ENCODE measurements at places on chromosomes 12 and 14.

DNA sequence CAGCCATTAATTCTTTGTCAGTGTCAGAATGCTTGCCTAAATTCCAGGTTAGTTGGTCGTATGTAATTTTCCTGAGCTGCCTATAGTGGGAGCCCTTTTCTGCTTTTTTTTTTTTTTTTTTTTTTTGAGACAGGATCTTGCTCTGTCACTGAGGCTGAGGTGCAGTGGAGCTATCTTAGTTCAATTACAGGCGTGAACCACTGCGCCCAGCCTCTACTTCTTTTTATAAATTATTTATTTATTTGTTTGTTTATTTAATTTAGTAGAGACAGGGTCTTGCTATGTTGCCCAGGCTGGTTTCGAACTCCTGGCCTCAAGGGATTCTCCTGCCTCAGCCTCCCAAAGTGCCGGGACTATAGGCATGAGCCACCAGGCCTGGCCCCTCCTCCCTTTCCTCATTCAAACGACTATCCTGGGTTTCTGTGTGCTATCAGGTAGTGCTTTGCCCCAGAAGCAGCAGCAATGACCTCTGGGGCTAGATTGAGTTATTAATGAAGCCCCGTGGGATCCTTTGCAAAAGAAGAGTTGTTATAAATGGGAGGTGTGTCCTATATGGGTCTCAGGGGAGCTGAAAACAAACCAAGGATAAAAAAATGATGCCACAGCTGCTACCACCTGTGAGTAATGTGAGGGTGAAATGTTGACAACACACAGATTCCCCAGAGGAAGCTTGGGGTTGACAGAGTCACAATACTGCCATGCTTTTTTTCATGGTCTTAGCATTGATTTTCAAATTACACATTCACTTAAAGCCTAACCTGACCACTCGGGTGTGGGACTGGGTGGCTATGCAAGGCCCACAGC lies 34.6 kb upstream of the NFKBIA start:
- no peaks in the 10 kb centered on the region for H3K27me3 ChIP-seq
- no peaks in the 10 kb centered on the region for H3K36me3 ChIP-seq
- H3K4me3 ChIP-seq: no peak overlapping the region
- DNase-seq: no peak
- H3K4me1 ChIP-seq: no peaks in the 10 kb centered on the region

- no peak overlapping the region for H3K27ac ChIP-seq
- no peaks in the 10 kb centered on the region for H3K36me3 ChIP-seq
- H3K4me3 ChIP-seq: no peak overlapping the region
- H3K27me3 ChIP-seq: peaks cover 3% of the 10 kb centered on the region
Observed at GRCh38 chr14:58887931-58888330, 250.2 kb downstream of the DACT1 start.

DNA sequence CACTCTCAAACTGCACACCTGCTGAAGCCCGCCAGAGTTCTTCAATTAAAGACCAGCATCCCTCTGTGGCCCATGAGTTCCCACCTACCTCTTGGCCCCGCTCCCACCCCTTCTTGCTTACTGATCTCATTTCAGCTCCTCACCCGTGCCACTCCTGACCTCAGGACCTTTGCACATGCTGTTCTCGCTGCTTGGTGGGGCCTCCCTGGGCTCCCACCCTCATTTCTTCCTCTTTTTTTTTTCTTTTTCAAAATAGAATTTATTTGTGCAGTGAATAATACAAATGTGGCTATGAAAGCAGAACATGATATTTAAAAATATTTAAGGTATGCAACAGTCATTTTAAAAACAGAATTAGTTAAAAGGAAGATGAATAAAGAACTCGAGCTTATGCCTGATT lies 8.5 kb upstream of the SERPINA9 start:
- no peak overlapping the region for H3K4me3 ChIP-seq
- peaks cover 11% of the 10 kb centered on the region for H3K4me1 ChIP-seq
- H3K27ac ChIP-seq: no peak overlapping the region
- no peaks in the 10 kb centered on the region for H3K36me3 ChIP-seq
- DNase-seq: no peak

DNA sequence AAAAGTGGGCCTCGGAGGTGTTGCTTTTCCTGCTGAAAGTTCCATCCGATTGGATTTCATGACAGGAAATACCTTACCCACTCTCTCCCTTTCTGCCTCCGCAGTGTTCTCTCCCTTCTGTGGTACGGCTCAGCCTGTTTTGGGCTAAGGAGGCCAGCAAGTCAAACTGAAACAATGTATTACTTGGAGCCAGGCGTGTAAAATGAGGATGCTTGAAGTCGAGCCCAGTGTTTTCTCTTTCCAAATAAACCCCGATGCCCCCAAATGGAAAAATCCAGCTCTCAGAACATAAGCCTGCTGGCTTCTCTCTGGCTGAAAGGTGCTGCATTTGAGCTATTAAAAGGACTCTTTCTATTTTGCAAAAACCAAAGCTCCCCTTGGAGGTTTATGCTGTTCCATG lies 124.7 kb downstream of the ZNF664 start:
- H3K27me3 ChIP-seq: peaks cover 8% of the 10 kb centered on the region
- peaks cover 4% of the 10 kb centered on the region for H3K36me3 ChIP-seq
- no peak for DNase-seq
- H3K4me1 ChIP-seq: peaks cover 43% of the 10 kb centered on the region
- no peak overlapping the region for H3K4me3 ChIP-seq

DNA sequence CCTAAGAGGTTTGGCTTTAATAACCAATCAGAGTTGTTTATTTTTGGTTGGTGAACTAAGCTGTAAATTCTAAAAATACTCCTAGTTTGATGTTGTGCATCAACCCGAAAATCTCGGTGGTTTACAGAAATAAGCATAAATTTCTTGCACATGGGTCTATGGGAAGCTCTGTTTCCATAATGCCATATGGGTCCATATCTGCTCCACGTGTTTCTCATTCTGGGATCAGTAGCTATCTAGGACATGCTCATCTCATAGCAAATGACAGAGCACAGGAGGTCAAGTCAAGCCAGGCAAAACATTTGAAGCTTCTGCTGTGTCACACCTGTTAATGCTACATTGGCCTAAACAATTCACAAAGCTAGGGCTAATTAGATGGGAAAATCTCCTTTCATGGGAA lies 23.1 kb downstream of the NUP37 start:
- H3K4me1 ChIP-seq: no peaks in the 10 kb centered on the region
- no peak for DNase-seq
- no peak overlapping the region for H3K27ac ChIP-seq
- H3K36me3 ChIP-seq: peaks cover 6% of the 10 kb centered on the region
- no peak overlapping the region for H3K4me3 ChIP-seq

- H3K27me3 ChIP-seq: no peaks in the 10 kb centered on the region
- no peak overlapping the region for H3K4me3 ChIP-seq
- no peaks in the 10 kb centered on the region for H3K36me3 ChIP-seq
- DNase-seq: no peak
- H3K27ac ChIP-seq: no peak overlapping the region
- no peaks in the 10 kb centered on the region for H3K4me1 ChIP-seq
Observed at GRCh38 chr12:67816269-67816668, 167.7 kb downstream of the DYRK2 start.

- peaks cover 37% of the 10 kb centered on the region for H3K4me1 ChIP-seq
- H3K27me3 ChIP-seq: no peaks in the 10 kb centered on the region
- no peak overlapping the region for H3K27ac ChIP-seq
- no peak overlapping the region for H3K4me3 ChIP-seq
- DNase-seq: no peak
Observed at GRCh38 chr14:50534416-50534815, 2.0 kb upstream of the MAP4K5 start.

- no peaks in the 10 kb centered on the region for H3K27me3 ChIP-seq
- DNase-seq: no peak
- no peak overlapping the region for H3K27ac ChIP-seq
- H3K36me3 ChIP-seq: peaks cover 48% of the 10 kb centered on the region
- H3K4me1 ChIP-seq: no peaks in the 10 kb centered on the region
Observed at GRCh38 chr12:40078266-40078665, 27.6 kb downstream of the SLC2A13 start.

GRCh38 chr12:66640691-66641460 lies 38.0 kb downstream of the GRIP1 start:
- peaks cover 3% of the 10 kb centered on the region for H3K4me1 ChIP-seq
- no peaks in the 10 kb centered on the region for H3K36me3 ChIP-seq
- no peak for DNase-seq
- no peak overlapping the region for H3K27ac ChIP-seq
- H3K27me3 ChIP-seq: no peaks in the 10 kb centered on the region

- no peaks in the 10 kb centered on the region for H3K4me1 ChIP-seq
- DNase-seq: no peak
- no peaks in the 10 kb centered on the region for H3K27me3 ChIP-seq
- H3K27ac ChIP-seq: no peak overlapping the region
- peaks cover 6% of the 10 kb centered on the region for H3K36me3 ChIP-seq
- no peak overlapping the region for H3K4me3 ChIP-seq
Observed at GRCh38 chr14:75811872-75812499, 150.9 kb downstream of the TTLL5 start.

DNA sequence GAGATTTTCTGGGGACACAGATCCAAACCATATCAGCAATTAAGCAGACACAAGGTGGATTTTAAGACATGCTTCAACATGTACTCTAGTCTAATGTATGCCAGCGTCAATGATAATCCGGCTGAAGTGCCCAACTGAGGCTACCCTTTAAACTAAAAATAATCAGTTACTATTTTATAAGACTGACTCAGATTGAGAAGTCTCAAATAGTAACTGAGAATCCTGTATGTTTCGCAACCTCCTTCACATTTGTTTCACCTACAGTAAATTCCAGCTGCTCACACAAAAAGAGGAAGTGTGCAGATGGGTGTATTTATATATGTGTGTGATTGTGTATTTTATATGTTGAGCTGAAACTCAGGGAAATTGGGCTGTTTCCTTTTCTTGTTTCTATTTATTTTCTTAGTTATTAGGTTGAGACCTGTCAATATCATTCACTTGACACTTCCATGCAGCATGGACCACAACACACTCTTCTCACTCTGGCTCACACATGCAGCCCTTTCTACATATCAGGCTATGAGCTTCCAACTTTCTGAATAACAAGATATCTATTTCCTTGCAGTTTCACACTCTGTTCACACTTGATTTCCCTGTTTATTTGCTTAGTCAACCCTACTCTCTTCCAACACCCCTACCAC lies 1224.9 kb upstream of the TMEM132C start:
- no peaks in the 10 kb centered on the region for H3K4me1 ChIP-seq
- DNase-seq: no peak
- no peaks in the 10 kb centered on the region for H3K27me3 ChIP-seq
- no peaks in the 10 kb centered on the region for H3K36me3 ChIP-seq

GRCh38 chr12:89247967-89248366 lies 104.3 kb downstream of the DUSP6 start:
- no peak overlapping the region for H3K4me3 ChIP-seq
- peaks cover 35% of the 10 kb centered on the region for H3K4me1 ChIP-seq
- no peak overlapping the region for H3K27ac ChIP-seq
- no peak for DNase-seq
- H3K36me3 ChIP-seq: peaks cover 7% of the 10 kb centered on the region

DNA sequence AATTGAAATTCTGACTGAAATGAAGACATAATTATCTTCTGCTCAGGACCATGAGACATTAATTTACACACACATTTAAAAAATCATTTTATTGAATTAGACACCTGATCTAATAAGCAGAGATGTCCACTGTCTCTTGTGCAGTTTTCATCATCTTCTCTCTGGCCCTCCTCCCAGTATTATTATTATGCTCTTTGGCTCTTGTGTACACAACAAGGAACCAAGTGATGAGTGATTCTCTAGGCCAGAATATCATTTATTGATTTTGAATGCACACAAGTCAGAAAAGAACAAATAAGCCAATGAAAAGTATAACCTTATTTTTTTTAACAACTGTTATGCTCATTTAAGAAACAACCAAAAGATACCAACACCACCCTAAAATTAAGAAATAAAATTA lies 244.7 kb upstream of the KRR1 start:
- peaks cover 9% of the 10 kb centered on the region for H3K4me1 ChIP-seq
- H3K4me3 ChIP-seq: no peak overlapping the region
- H3K36me3 ChIP-seq: no peaks in the 10 kb centered on the region
- no peak overlapping the region for H3K27ac ChIP-seq
- DNase-seq: no peak

- no peaks in the 10 kb centered on the region for H3K27me3 ChIP-seq
- no peak overlapping the region for H3K4me3 ChIP-seq
- no peaks in the 10 kb centered on the region for H3K4me1 ChIP-seq
- no peak overlapping the region for H3K27ac ChIP-seq
- no peaks in the 10 kb centered on the region for H3K36me3 ChIP-seq
Observed at GRCh38 chr12:88854260-88854659, 274.0 kb upstream of the KITLG start.

DNA sequence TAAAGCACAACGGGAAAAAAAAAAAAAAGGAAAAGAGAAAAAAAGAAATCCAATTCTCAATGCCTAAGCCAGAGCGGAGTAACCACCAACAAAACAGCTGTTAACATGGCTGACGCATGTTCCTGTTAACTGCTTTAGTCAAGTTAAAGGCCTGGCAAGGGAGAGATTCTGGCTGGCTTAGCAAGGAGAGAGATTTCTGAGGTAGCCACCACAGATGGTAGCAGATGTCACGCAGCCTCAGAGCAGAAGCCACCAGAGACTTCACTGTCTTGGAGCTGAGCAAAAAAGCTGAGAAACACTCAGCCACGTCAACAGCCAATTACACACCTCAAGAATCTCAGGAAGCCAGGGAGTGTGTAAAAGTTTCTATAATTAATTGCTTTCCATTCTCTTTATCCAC lies 87.1 kb downstream of the TMCC3 start:
- H3K36me3 ChIP-seq: no peaks in the 10 kb centered on the region
- peaks cover 24% of the 10 kb centered on the region for H3K4me1 ChIP-seq
- peaks cover 28% of the 10 kb centered on the region for H3K27me3 ChIP-seq
- H3K27ac ChIP-seq: no peak overlapping the region

GRCh38 chr14:74951443-74952179 lies 3.8 kb downstream of the PGF start:
- H3K27me3 ChIP-seq: no peaks in the 10 kb centered on the region
- no peak for DNase-seq
- no peaks in the 10 kb centered on the region for H3K36me3 ChIP-seq
- H3K27ac ChIP-seq: no peak overlapping the region
- peaks cover 15% of the 10 kb centered on the region for H3K4me1 ChIP-seq
- H3K4me3 ChIP-seq: no peak overlapping the region

DNA sequence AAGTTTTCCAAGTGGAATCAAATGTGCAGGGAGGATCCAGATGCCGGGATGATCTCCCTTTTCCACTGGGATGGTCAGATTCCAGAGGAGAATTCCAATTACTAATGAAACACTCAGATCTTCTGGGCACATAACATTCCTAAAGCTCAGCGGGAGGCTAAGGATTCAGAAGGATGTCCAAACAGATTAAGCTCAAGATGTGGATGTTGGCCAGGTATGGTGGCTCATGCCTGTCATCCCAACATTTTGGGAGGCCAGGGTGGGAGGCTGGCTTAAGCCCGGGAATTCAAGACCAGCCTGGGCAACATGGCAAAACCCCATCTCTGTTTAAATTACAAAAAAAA lies 62.0 kb upstream of the PNMA1 start:
- H3K27me3 ChIP-seq: no peaks in the 10 kb centered on the region
- no peak overlapping the region for H3K4me3 ChIP-seq
- H3K36me3 ChIP-seq: no peaks in the 10 kb centered on the region
- no peak for DNase-seq

GRCh38 chr14:34912966-34913365 lies 37.8 kb upstream of the BAZ1A start:
- no peak overlapping the region for H3K4me3 ChIP-seq
- H3K27me3 ChIP-seq: no peaks in the 10 kb centered on the region
- no peak for DNase-seq
- no peak overlapping the region for H3K27ac ChIP-seq
- no peaks in the 10 kb centered on the region for H3K4me1 ChIP-seq

Measured in neural crest cell (in vitro differentiated cells).